ENCODE measurements at places on chromosomes 5 and 9.

GRCh38 chr9:108049026-108049607 is 559.5 kb upstream of the KLF4 start:
- DNase-seq, result no peak

GRCh38 chr5:117143406-117143805 is 568.8 kb upstream of the SEMA6A start:
- no peak for DNase-seq

- DNase-seq, result no peak
Measured at GRCh38 chr5:157545610-157546310, 29.8 kb downstream of the ADAM19 start.

DNA sequence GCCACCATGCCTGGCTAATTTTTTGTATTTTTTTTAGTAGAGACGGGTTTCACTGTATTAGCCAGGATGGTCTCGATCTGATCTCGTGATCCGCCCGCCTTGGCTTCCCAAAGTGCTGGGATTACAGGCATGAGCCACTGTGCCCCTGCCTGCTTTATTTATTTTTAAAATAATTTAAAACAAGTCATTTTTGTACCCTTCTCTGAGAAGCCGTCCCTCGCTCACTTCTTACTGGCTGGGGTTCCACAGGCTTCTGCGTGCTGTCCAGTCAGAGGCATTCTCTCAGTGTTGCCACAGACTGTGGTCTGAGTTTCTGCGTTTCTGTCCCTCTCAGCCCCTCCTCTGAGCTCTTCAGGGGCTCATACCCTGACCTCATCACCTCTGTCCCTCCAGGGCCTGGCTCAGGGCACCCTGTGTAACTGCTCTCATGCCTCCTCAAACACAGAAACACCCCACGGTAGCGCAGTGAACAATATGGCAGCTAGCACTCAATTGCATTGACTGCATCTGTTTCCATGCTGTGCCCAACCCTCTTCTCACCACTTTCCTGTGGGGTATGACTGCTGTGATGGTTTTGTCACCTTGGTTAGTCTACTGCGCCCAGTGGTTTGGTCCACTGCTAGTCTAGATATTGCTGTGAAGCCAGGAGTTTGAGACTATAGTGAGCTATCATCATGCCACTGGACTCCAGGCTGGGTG is 44.3 kb upstream of the SH3PXD2B start:
- DNase-seq, result no peak

GRCh38 chr5:132774406-132774805 is 2.6 kb downstream of the SEPTIN8 start:
- no peak for DNase-seq

DNA sequence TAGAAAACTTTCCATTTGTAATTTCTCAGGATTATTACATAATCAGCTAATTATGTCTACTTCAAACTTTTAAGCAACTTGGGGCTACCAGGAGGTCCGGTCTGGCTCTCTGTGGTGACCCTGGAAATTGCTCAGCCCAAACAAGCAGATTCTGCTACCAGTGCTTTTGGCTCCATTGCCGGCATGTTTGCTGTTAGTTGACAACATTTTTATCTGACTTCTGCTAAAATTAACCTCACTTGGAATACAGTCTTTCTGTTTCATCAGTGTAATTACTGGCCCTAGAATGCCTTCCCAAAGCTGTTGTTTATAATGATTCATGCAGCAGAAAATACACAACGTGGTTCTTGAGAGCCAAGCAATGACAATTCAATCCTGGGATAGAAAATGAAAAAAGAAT is 38.5 kb upstream of the FAM81B start:
- no peak for DNase-seq

DNA sequence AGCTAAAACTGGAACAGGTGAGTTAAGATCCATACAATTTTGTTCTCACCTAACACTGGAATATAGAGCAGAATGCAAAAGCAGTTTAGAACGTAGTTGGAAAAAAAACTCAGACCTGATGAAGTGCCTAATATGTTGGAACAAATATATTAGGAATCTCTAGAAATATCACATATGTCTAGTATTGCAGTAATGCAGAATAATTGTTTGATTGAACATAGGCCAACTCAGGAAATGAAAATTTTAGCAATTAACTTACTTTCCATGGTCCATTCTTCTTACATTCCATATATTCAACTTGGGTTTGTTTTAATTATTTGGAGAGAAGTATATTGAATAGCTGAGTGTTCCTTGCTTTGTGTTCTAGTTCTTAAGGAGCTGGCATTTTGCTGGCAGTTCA is 111.8 kb upstream of the ADAMTSL1 start:
- DNase-seq, result no peak

DNA sequence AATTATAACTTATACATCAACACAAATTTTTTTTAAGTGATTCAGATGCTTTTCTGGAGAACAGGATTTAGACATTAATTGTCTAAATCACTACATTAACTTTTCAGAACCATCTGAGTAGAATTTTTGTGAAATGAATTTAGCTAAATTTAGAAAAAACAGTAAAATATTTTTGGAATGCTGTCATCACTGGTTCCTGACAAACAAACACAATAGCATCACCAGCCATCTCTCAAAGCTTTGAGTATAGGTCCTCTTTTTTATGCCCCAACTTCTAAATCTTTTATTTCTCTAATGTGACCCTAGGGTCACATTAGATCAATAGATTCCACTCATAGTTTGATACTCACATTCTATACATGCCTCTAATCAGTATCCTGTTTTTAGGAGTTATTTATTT is 104.6 kb downstream of the PRR16 start:
- no peak for DNase-seq

DNA sequence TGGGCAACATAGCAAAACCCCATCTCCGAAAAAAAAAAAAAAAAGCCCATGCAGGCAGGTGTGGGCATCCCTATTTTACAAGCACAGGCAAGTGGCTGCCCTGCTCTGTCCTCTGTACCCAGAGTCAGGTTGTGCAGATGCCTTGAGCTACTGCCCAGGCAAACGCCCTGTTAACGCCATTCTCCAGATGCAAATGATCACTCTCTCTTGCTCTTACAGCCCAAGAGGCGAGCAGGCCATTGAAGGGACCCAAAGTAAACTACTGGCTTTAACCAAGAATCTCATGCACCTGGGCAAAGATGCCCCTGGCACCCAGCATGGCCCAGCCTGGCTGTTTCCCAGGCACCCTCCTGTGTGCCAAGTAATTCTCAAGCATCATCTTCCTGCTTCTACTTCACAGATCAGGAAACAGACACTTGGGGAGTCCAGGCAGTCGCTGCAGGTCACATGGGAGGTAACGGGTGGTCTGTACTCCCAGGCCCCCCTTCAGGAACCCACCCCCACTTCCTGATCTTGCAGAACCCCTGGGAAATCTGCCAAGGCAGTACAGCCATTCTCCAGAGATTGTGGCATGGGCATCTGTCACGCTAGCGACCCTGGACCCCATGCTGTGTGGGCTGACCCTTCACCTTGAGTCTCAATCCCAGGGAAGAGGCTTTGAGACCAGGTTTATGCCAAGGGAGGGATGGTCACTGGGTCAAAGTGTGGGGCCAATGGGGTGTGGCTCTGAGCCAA is 14.2 kb downstream of the EEIG1 start:
- no peak for DNase-seq

DNA sequence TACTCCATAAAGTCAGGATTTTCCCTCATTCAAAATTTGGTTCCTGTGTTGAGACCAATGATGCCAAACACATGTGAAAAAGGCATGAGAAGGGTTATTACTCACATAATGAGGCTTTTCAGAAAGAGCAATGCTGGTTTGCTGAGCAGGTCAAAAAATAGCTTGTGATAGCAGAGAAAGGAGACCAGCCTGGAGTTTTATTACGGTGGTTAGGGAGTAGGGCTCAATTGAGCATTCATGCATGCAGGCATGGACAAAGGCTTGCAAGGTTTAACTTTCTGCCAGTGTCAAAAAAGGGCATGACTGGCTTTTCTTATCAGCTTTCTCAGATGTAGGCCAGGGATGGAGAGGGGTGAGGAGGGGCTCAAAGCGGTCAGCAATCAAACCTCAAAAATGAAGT is 628.3 kb downstream of the DNAH5 start:
- DNase-seq, result no peak

DNA sequence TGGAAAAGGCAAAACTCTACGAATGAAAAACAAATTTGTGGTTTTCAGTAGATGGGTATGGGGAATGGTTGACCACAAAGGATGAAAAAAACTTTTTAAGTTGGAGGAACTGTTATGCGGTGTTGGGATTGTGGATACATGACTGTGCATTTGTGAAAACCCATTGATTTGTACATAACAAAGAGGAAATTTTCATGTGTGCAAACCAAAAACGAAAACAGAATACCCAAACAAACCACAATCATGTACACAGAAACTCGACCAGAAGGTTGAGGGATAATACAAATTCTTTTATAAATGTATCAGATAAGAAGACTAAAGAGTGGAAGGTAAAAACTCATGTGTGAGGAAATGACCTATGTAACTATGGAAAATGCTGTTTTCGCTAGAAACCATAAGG is 1012.4 kb downstream of the CDH18 start:
- DNase-seq, result no peak

- no peak for DNase-seq
Measured at GRCh38 chr5:2989517-2989916, 238.0 kb upstream of the IRX2 start.

- DNase-seq, result no peak
Measured at GRCh38 chr5:73028991-73029595, 73.3 kb downstream of the FCHO2 start.

DNA sequence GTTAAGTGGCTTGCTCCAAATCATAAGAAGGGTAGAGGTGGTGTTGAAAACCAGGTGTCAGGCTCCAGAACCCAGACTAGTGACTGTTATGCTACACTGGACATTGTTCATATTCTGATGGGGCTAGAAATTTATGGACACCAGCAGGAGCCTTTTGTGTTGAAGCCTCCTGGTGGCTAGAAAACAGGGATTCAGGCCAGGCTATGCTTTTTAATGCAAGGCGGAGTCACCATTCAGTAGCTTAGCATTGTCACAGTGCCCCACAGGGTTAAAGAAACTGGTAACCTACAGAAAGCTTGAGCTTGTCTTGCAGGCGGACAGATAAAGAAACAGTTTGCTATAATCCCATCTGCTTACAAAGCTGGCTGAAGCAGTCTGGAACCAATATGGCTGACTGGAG is 23.0 kb upstream of the GOLM1 start:
- no peak for DNase-seq

DNA sequence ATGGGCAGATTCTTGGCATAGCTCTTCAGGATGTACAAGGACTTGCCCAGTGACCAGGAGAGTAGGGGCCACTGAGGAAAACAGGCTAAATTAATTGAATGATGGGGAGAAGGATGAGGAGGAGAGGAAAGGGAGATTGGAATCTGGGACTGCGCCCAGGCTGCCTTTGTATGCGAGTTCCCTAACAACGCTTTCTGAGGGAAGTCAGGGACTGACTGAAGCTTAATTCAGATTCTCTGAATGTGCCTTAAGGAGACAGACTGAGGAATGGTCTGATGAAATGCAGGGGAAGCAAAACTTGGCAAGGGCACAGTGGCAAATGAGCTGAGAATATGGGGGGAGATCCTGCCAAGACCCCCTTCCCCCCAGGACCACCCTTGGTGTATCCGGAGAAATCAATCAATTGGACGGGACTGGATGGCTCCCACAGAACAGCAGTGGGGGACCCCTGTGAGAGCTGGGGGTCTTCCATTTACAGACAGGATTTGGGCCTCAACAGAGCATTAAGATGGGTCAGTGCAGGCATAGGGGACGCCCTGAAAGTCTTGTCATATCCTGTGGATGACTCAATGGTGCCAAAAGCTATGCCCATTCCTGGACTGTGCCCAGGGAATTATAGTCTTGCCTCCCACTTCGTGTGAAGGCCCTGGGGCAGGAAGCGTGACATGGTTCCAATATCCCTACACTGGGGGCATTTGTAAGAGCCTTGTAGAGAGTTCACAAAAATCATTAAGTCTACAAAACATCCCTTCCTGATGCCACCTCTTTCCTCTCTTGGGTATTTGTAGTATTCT is 215.5 kb upstream of the TNC start:
- no peak for DNase-seq

Data from CD4-positive, alpha-beta T cell treated with Interleukin-12 subunit alpha and Interleukin-12 subunit beta, for 1 hour (primary cell).